ENCODE measurements at places on chromosomes 1 and 21.
A peak's percentile ranks its signal among the peaks of the same experiment; 100 is the strongest.

DNA sequence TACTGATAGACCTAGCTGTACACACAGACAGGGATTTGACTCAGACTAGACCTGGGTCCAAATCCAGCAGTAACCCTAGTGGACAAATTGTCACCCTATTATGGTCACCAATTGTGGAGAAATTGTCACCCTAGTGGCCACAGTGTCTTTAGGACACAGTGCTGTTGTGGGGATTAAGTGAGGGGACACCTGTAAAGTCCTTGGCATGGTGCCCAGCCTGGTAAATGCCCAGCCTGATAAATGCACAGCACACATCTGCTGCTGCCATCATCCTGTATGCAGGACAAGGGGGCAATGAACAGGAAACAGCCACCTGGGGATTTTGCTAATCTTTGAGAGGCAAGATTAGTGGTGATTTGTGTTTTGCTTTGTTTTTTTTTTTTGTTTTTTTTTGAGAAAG lies 2.3 kb downstream of the TMEM61 start:
- no peak for DNase-seq

DNA sequence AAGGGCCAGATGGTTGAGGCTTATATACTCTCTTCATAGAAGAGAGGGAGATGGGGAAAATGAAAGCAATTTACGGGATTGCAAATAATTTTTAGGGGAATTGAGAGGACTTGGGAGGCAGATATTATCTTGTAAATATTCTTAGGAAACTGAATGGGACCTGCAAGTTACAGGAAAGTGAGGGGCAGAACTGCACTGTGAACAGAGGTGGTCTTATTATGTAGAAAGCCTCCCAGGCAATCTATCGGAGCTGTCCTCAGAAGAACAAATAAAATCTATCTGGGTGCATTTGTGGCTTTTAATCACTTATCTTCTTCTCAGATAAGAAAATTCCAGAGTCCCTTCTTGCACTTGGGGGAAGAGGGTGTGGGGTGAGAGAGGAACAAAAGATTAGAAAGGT lies 223.5 kb downstream of the RHOU start:
- no peak for DNase-seq

DNA sequence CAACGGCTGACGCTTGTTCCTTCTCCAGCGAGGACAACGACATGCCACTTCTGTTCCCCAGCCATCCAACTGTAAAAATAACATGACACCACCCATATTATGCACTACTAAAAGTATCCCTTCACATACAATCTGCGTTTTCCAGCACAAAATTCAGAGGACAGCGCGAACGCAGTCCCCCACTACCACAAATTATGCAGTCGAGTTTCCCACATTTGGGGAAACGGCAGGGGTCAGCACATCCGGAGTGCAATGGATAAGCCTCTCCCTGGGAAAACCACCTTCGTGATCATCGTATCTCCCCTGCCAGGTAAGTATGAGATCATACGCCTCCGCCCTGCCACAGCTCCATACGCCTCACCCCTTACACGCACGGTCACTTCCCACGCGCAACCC lies 120.9 kb downstream of the PPIAL4G start:
- DNase-seq = no peak

- DNase-seq = no peak
Measured at GRCh38 chr1:6258675-6259074, 2.2 kb downstream of the GPR153 start.

DNA sequence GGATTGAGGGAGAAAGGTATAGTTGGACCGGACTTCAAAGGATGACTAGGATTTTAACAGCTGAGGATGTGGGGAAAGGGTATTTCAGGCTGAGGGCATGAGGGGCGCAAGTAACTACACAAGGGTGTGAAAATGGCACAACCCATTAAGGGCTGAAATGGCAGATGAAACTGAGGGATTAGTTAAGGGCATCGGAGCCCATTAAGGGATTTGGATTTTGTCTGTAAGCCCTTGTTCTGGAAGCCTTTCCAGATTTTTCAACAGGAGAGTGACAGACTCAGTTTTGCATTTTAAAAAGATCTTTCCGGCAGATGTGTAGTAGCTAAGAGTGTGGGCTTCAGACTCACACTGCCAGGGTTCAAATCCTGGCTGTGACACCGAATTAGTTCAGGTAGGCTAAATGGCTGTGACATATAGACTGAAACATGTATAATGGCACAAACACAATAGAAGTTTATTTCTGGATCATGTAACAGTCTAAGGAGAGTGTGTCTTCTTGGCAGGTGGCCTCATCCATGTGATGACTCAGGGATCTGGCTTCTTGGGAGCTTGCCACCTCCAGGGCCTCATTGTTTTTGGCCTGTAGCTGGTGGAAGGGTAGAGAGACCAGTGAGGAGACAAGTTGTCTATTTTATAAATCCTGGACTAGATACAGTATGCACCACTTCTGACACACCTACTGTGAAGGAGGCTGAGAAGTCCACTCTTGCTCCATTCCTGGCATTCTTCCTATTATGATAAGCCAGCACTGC lies 49.6 kb downstream of the UBE2T start:
- DNase-seq = no peak

DNA sequence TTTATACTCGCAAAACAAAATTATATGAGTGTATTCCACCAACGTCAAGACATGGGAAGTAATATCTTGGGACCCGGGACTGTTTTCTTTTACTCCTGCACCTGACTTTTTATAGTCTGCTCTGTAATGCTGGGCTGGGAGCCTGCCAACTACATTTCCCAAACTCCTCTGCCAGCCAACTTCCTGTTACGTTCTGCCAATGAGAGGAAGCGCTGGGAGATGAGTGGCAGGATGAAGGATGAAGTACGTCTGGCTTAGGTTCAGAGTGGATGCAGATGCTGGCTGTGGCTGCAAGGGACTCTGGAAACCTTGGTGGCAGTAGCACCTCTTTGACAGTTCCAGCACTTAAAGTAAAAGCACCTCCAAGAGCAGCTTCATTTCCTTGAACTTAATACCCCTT lies 59.6 kb downstream of the USP24 start:
- DNase-seq = peak; percentile 49

DNA sequence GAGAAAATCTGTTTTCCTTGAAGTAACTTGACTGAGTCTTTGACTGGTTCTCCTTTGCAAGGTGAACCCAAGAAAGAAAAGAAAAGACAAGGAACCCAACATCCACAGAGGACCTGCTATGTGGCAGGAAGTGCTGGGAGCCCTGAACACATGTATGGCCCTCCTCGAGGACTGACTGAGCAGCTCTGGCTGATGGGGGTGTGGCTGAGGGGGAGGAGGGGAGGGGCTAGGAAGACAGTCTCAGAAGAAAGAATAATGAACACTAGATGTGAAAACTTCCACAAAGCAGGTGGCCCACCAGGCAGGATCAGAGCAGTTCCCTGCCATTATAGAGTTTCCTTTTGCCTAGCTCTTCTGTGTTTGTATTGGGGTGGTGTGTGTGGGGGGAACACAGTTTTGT lies 26.1 kb downstream of the NENF start:
- DNase-seq = no peak

DNA sequence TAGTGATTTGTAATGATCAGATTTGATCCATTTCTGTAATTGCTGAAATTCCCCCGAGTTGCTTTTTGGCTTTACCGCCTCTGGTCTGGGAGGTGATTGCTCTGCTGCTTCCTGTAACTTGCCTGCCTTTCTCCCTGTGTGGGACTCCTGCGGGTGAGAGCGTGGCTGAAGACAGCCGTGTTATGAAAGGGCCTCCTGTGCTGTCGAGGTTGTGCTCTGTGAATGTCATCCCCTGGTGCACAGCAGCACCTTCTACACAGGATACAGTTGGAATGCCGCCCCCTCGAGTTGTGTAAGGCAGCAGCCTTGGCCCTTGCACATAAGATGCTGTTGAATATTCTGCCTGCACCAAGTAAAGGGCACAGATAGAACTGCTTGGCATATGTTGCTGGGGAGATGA lies 5.9 kb downstream of the SOD1 start:
- DNase-seq = peak; percentile 58

DNA sequence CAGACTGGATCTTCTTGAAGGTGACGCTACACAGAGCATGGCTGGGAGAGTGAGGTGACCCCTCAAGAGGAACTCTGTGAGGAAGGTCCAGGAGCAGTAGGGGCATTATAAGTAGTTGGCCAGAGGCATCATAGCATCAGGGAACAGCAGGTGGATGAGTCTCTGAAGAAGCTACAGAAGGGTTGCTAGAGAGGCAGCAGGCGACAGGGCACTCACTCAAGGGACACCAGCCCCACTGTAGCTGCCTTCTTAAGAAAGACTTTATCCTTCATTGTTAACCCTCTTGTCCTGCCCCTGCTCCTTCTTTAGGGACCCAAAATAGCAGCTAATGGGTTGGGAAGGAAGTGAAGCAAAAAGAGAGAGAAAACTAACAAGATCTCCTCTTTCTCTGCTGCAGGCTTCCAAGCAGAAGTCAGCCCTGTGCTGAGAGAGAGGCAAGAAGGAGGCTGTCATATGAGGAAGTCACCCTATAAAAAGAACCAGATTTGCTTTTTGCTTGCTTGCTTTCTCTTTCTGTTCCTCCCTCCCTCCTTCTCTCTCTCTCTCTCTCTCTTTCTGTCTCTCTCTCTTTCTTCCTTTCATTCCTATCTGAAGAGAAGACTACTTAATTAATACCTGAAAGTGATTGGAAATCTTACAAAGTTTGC lies 7.7 kb upstream of the CD5L start:
- DNase-seq = no peak

DNA sequence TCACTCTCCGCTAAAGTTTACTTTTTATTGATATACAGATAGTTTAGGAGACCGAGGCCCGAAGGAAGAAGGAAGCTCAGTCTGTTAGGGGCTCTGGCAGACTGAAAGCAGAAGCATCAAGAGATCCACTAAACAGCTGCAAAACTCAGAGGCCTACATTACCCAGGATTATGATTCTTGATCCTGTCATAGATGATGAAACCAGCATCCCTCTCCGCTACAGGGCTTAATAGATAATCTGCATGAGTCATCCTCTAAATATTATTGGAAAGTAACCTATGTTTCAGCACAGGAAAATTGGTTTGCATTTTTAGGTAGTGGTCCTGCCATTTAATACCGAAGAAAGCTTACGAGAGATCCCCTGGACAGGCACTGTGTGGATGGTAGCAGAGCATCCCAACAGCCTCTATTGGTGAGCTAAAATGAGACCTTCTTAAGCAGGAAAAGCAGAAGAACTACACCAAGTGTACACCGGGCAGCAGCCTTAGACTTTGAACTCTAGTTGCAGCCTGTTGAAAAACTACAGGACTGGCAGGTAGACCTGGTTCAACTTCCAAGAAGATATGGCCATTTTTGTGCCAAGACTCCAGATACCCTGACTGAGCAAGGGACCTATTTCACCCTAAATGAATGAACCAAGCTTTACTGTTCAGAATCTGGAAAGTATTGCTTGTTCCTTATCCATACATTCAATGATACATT lies 6.8 kb downstream of the CASQ2 start:
- DNase-seq = no peak

GRCh38 chr1:116453481-116453880 lies 80.4 kb downstream of the ATP1A1 start:
- no peak for DNase-seq

DNA sequence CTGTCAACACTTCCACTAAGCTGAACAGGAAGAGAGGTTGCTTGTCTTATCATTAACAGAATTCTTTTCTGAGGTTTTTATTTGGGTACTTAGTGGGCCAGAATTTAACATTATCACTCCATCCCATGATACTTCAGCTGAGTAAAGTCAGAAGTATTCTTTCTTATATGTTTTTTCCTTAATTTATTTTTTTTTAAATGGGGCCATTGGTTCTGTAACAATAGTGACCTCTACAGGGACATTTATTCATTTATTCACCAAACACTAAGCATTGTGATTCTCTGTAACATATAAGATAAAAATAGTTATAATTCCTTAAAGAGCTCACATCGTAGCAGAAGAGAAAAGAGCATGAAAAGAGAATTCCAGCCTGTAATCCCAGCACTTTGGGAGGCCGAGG lies 9.8 kb downstream of the GREM2 start:
- DNase-seq = no peak

DNA sequence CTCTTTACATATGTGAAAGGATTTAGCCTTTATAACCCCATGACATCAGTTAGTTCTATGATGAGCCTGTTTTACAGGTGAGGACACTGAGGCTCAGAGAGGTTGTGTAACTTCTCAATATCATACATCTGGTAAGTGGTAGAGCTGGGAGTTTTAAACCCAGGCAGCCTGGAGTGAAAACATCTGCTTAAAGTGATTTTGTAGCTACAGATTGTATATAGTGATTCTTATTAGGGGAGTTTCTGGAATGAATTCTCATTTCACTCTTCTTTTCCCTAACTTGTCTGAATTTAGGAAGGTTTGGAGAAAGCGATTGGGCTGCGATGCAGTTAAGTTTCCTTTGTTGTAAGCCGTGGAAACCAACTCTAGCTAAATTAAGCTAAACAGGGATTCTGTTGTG lies 175.6 kb downstream of the CAMTA1 start:
- DNase-seq = no peak

DNA sequence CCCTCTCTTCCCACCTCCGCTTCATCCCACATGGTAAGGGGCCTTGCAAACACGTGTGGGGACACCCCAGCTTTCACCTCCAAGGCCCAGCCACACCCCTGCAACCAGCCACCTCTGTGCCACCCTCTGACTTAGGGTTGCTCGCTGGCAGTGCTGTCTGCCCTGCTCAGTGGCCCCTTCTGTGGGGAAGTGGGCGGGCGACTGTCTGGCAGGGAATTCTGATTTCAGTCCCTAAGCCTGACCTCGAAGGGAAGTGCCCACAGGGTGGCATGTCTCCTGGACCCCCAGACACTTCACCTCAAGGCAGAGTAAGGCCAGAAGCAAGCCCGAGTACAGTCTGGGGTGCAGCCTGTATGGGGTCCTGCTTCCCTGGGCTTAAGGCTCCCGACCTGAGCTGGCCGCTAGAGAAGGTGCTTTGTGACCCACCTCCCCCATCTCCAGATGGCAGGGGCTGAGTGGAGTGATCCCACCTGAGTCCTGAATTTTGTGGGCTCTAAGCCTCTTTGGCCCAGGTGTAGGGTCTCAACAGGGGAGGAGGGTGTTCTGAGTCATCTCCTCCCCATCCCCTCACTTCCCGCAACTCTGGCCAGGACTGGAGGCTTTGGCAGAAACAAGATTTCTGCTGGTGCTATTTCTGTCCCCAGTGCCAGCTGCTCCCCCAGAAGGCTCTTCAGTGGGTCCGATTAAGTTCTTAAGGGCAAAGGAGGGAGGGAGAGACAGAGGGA lies 7.0 kb downstream of the RD3 start:
- DNase-seq = no peak

- no peak for DNase-seq
Measured at GRCh38 chr1:84653130-84653677, 37.1 kb downstream of the SSX2IP start.

GRCh38 chr1:47024141-47024801 lies 802 bp downstream of the CYP4X1 start:
- no peak for DNase-seq

GRCh38 chr1:20059847-20060246 lies 10.1 kb upstream of the PLA2G5 start:
- DNase-seq = peak; percentile 7

DNA sequence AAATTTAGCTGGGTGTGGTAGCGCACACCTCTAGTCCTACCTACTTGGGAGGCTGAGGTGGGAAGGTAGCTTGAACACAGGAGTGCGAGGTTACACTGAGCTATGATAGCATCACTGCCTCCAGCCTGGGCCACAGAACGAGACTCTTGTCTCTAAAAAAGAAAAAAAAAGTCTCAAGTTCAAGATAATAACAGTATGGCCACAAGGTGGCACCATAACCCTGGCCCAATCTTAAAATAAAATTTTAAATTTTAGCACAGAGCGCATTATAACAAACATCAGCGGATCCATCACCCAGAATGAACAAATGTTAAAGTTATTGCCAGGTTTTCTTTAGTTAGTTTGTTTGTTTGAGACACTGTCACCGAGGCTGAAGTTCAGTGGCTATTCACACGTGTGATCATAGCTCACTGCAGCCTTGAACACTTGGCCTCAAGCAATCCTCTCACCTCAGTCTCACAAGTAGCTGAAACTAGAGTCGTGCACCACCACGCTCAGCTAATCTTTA lies 2.9 kb upstream of the HTR6 start:
- DNase-seq = no peak
